ENCODE measurements at places on chromosomes 2 and 18.

GRCh38 chr2:214856137-214856536, 46.7 kb upstream of the BARD1 start:
- no peak for DNase-seq

DNA sequence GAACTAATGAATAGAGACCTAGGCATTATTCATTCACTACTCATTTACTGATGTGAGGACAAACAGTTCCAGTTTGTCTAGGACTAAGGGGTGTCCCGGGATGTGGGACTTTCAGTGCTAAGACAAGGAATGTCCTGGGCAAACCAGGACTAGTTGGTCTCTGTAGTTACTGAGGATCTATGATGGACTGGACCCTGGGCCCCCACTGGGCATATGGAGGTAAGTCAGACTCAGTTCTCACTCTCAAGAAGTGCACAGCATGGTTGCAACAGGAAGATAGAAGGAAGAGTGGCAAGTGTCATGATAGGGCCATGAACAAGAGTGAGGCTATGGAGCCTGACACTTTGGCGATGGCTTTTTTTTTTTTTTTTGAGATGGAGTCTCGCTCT, 128.2 kb downstream of the MYCN start:
- DNase-seq = no peak

DNA sequence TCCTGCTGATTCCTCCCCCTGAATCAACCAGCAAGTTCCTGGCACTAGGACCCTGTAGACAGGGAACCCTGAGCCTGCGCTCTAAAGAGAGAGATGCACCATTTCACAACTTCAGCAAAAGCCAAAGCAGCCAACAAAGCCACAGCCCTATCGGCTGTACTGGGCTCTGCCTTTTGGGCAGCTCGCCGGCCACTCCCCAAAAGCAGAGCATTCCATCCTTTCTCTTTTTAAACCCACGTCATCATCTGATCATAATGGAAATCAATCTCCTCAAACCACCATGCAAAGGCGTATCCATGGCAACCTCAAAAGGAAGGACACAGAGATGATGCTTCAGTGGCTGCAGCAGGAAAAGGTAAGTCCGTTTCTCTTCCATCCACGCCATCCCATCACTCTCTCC, 5.3 kb upstream of the DCTN1 start:
- DNase-seq = no peak

GRCh38 chr2:192288295-192288694, 93.6 kb upstream of the TMEFF2 start:
- DNase-seq = no peak

DNA sequence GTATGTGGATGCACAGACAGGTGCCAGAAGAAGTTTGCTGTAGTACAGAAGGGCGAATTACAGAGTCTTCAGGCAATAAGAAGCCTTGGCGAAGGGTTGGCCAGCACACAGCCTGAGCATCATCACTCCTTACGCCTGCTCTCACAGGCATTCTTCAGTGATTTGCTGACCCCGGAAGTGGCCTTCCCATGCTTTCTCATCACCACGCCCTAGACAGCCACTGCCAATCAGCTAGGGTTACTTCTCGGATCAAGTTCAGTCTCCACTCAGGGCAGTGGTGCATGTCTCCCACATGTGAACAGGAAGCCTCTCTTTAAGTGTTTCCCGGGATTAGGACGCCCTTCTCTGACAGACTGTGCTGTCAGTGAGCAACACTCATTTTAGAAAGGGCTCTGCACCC, 81.8 kb downstream of the C1QL2 start:
- DNase-seq = no peak

DNA sequence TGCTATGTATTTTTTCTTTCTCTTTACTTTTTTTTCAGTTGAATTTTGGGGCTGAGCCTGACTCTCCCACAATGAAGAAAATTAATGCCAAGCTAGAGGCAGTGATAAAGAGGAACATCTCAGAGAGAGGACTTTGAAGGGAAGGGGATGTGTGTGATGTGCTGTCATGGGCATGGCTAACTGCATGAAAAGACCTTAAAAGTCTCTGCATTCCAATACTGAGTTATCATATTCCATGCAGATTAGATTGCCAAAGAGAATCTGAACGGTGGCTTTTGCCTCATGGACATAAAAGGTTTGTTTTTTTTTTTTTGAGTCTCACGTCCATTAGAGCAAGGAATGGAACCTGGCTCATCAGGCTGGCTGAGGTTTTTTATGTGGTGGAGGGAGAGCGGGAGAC, 213.9 kb downstream of the PIK3C3 start:
- no peak for DNase-seq

DNA sequence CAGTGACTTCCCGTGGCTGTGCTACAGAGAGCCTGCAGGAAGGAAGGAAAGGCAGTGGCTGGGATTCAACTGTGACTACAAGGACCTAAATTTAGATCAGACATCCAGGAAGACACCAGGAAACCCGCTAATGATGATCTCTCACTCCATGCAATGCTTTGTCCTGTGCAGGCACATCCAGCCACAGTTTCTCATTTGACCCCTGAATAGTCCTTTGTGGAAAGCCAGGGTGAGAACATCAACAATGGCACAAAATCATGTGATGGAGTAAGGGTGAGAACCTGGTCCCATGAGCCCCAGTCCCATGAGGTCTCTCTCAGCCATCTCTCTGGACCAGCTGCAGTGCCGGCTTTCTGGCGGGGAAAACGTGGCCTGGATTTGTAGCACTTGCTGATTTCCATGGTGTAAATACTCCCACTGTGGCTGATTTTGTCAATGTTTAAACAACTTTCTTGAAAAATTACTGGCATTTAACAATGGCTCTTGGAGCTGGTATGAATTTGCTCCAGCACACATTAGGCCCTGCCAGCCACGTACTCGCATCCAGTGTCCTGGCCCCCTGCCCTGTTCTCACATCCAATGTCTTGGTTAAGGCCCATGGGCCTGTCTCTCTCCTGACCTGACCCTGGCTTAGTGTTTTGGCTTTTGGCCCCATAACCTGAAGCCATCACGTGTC, 159.0 kb upstream of the HAAO start:
- no peak for DNase-seq

DNA sequence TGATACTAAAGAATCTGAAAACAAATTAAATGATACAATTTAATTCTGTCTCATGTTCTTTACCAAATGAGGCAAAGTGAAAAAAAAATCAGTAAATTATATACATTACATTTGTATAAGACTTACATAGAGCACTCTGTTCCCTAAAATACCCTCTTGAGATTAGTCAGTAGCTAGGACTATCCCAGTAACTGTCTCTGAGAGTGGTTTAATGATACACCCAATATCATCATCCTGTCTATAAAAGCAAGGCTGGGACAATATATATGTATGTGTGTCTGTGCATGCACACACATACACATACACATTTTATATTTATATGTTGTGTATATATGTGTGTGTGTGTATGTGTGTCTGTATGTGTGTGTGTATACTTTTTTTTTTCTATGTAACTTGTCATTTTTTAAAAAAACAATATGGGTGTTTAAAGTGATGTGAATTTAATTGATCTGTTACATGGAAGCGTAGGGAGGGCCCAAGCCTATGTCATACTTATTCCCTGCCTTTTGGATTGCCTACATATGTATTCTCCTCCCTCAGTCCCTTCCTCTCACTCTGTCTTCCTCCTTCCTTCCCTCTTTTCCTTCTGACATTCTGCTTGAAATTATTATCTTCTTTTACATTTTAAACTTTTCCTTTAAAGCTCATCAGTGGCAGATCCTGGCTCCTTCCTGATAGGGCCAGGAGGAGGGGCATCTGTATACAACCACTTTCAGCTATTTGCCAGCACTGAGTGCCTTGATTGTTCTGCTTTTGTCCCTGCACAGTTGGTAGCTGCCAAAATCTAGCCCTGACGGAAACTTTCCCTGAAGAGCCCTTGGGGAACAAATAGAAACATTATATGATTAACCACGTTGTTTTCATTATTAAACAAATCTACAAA, 6.8 kb downstream of the ASXL3 start:
- DNase-seq = no peak

DNA sequence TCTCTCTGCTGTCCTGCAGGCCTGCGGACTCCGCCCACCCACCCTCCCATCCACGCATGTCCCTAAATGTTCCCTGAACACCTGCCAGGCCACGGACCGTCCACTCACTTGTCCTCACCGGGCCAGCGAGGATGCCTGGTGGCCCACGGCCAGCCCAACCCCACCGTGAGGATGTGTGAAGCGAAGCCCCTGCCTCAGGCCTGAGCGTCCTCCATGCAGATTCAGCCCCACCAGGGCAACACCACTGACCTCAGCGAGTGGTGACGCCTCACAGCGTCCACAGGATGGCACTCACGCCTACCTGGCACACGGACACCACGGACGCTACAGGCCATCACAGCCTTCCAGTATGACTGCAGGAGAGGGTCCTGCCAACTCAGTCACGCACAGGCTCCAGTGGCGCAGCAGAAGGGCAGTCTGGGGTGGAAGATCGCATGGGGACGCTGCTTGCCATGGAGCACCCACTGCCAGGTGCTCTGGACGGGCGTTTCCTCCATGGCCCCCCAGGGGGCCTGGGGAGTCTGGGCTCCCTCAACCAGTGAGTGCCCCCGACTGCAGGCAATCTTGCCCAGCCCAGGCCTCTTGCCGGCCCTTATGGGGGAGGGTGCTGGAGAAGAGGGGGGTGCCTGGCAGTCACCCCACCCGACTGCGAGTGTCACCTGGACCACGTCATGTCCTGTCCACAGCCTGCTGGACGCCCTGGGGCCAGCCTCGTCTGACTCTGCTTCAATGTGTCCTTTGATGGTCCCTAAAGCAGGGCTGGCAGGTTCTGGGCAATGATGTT, 25.4 kb downstream of the HDAC4 start:
- no peak for DNase-seq

DNA sequence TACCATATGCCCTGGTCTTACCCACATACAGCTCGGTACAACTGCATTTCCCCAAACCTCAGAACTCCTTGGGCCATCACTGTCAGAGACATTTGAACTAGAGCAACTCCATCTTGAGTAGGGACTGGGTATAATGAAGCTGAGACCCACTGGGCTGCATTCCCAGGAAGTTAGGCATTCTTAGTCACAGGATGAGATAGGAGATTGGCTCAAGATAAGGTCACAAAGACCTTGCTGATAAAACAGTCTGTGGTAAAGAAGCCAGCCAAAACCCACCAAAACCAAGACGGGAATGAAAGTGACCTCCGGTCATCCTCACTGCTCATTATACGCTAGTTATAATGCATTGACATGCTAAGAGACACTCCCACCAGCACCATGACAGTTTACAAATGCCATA, 131.3 kb downstream of the PIK3C3 start:
- DNase-seq = no peak

- DNase-seq = no peak
These were observed 47.3 kb upstream of the TANK start for GRCh38 chr2:161112908-161113307.

DNA sequence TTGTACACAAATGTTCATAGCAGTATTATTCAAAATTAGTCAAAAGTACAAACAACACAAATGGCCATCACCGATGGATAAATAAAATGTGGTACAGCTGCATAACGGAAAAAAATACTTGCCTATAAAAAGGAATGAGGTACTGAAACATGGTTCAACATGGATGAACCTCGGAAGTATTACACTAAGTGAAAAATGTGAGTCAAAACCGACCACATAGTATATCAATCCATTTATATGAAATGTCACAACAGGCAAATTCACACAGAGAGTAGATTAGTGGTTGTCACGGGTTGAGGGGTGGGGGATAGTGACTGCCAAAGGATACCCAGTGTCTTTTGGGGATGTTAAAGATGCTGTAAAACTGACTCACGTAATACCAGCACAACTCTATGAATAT, 3.5 kb downstream of the SS18 start:
- DNase-seq = no peak

- peak; percentile 26 for DNase-seq
These were observed 40.8 kb upstream of the RPRM start for GRCh38 chr2:153519257-153519875.

DNA sequence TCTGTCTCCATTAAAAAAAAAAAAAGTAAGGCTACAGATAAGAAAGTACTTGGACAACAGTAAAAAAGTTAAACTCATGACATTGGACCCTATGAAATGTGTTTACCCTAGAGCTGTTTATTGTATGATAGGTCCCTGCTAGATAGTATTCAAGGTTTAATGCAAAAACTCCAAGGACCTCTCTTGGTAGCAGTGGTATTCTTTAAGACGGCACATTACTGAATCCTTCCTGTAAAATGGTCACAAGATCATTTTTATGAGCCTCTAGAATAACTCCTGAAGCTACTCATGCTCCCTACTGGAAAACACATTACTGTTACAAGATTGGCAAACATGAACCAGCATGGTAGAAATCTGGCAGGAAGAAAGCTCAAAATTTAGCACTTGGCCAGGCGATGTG, 38.8 kb downstream of the GALM start:
- DNase-seq = no peak

DNA sequence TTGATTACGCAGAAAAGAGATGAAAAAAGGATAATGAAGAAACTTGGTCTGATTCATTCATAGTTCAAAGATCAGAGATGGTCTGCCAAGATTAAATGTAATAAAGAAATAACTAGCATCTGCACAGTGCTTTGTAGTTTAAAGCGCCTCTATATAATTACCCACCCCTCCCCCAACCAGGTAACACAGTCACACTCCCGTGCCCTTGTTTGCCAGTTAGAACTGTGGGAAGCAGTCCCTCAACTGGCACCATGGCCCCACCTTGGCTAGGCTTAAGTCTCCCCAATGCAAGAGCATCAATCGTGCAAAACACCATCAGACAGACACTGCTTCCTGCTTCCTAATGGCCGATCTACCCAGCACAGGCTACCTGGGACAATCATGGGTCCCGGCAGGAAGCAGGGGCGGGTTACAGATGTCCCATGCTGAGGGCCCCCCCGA, 11.6 kb downstream of the ADCY3 start:
- no peak for DNase-seq

GRCh38 chr2:100243631-100244030, 78.7 kb downstream of the LONRF2 start:
- no peak for DNase-seq

DNA sequence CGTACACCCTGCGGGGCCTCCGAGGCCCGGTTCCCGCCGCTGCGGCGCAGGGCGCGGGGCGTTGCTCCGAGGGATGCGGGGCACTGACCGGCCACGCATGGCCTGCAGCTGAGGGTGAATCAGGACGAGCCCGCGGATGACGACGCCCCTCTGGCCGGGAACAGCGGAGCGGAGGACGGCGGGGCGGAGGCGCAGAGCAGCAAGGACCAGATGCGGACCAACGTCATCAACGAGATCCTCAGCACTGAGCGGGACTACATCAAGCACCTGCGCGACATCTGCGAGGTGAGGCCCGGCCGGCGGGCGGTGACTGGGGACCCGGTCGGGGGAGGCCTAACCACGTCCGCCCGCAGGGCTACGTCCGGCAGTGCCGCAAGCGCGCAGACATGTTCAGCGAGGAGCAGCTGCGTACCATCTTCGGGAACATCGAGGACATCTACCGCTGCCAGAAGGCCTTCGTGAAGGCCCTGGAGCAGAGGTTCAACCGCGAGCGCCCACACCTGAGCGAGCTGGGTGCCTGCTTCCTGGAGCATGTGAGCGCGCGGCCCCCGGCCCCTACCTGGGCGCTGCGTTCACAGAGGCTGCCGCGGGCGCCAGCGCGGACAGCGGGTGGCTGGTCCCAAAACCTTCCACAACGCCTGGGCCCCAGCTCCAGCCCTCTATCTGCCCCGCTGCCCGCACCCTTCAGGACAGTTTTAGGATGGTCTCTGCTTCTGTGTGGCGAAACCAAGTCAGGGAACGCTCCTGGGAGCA, 53.2 kb downstream of the FAM168B start:
- DNase-seq = peak; percentile 7

GRCh38 chr2:171554991-171555615, 32.8 kb downstream of the CYBRD1 start:
- no peak for DNase-seq

- no peak for DNase-seq
These were observed 540 bp upstream of the RAB10 start for GRCh38 chr2:26033270-26033817.
